Left ventricle myocardium superior (tissue), 1 donor: ENCODE measurements at places on chromosomes 1 and 21. TPM values are rescaled to one million over a fixed set of nuclear protein-coding genes. Genes with fewer than 3 reads are reported as not detected.

FOXO6 gene
- 3.4 TPM for total RNA-seq

RXFP4 gene
- total RNA-seq, result not detected

PTPRC gene
- total RNA-seq, result 6.9 TPM

GLUL gene
- 377 TPM for total RNA-seq

COL8A2 gene
- total RNA-seq, result 0.67 TPM

ETV3L gene
- total RNA-seq, result not detected

SCP2 gene
- 144 TPM for total RNA-seq

RUNX3 gene
- total RNA-seq, result 0.89 TPM

CELA3B gene
- not detected for total RNA-seq

DNA sequence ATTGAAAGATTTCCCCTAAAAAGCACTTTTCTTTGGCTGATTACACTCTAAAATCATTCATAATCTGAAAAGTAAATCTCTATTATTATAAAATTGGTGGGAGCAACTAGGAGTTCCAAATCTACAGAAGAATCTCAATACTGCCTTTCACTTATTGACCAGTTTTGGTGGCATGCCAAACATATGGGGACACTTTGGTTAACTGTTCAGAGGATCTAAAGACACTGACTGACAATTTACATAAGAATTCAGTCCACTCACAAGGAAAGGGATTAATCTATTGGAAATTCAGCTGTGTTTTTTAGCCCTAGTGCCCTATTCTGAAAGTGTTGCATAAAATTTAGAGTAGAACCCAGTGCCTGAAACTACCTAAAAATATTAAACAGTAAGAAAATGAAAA lies 113.6 kb downstream of the LRRC40 start:
- no peak for DNase-seq

DNA sequence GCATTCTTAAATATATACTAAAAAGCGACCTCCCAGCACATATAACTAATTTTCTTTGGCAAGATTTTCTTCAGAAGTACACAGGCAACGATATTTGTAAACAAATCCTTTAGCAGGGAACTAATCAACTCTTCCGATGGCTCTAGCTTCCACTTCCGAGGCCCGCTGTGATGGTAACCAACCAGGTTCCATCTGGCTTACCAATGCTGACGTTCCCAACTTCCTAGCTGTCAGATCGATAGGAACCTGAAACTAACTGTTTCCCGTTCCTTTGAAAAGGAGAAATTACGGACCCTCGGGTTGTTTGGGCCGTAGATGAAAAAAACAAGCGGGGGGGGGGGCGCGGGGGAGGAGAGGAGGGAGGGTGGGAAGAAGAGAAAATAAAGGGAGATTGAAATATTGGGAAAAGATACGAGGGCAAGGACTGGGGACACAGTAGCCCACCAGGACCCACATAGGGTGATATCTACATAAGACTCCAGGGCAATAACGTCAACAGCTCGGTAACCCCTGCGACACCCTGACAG lies 513 bp downstream of the GTF2B start:
- no peak for DNase-seq

DNA sequence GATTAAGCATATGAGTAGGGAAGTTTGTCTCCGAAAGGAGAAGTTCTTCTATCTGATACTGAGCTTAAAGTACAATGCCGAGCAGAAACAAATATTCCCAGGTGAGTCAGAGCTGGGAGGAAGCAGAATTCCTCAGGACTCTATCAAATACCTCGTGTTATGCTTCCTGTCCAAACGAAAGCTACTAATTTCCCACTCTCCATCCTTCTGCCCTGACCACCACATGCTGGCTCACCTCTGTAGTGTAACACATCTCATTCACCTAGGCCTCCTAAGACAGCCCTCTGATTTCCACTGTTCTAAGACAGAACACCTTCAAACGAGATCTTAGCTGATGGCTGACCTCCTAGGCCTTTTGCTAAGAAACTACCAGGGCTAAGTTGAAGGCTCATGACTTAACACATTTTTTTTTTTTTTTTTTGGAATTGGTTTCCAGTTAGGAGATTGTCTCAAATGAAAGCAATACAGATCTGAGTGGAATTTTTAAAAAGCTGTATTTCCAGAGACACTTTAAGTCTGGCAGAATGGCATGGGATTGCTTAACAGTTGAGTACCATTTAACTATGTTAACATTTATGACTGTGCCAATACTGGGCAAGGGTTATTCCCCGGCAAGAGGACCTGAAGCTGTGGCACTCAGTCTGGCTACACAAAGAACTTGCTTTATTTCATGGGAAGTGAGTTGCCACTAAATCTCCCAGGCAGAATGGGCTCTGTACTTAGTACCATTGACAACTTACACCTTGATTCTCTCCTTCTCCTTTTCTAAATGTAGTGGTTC lies 583.4 kb downstream of the DPYD start:
- no peak for DNase-seq

- DNase-seq, result peak; percentile 58
Observed at GRCh38 chr1:169106921-169107602, 572 bp downstream of the ATP1B1 start.

GRCh38 chr21:41008351-41008750 lies 159.6 kb upstream of the BACE2 start:
- no peak for DNase-seq

DNA sequence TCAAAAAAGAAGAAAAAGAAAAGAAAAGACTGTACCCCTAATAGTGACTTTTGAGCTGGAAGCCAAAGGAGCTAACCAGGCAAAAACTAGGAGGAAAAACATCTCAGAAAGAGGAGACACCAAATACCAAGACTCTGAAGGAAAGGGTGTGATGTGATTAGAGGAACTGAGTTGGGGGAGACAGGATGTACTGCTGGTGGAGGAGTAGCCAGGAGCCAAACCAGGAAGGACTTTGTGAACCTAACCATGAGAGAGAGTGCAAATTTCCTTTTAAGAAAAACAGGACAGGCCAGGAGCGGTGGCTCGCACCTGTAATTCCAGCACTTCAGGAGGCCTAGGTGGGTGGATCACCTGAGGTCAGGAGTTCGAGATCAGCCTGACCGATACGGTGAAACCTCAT lies 4.1 kb upstream of the RBP7 start:
- DNase-seq, result no peak

DNA sequence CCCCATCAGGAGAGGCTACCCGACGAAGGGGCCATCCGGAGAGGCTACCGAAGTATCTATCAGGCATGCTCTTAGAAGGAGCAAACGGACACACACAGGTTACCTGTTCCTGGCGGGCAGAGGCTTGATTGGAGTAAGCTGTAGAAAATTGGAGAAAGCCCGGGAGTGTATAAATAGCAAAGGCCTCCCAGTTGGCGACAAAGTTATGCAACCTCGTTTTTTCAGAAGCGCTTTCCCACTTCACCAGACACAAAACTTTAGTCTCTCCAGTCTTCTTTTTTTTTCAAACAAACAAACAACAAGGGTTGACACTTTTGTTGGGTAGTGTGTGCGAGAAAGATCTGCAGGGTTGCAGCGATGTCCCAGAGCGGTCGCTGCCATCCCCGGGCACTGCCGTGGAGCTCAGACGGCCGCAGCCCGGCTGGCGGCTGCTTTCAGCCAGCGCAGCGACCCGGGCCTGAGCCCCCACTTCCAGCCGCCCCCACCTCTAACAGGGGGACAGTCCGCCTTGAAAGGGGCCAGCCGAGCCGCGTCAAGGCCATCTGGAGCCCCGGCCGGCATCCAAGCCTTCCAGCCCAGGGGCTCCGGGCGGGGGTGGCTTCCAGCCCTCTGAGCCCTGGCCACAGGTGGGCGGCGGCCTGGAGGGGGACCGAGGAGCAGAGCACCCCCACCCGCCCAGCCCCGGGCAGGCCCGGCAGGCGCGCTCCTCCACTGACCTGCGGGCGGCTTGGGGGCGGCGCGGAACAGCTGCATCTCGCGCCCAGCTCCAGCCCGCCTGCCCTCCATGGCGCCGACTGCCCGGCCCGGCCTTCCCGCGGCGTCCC lies 616 bp downstream of the MCOLN3 start:
- DNase-seq, result peak; percentile 36

DNA sequence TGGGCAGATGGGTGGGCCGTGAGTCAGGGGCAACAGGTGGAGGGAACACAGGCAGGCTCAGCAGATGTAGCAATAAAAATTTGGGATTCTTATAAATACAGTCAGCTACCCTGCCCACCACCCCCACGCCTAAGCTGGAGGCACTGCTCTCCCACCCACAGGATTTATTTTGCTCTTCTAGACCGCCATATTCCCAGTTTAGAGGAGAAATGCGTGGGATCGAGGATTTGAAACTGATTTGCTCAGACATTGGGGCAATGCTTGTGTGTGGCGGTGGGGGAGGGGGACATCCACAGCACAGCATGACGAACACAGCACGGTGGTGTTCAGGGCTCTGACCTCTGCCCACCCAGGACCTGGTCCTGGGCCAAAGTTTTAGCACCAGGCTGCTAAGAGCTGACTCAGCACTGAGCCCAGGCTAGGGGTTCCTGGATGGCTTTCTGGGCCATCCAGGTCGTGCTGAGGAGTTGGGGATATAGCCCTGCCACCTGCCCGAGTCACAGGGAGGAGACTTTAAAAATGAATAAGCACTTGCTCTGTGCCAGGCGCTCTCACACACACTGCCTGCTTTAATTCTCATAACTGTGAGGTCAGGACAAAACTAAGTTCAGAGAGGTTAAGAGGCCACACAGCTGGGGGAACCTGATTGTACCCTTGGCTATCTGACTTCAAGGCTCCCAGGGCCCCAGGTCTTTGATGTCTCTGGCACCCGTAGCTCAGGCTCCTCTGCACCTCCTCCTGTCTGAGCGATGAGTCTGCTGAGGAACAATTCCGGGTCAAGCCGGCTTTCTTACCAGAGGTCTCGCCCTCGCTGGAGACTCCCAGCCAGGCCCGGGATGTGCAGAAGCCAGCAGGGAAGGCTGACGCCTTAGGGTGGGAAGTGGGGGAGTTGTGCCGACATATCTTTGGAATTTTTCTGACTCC lies 29.4 kb upstream of the CSF1 start:
- no peak for DNase-seq

DNA sequence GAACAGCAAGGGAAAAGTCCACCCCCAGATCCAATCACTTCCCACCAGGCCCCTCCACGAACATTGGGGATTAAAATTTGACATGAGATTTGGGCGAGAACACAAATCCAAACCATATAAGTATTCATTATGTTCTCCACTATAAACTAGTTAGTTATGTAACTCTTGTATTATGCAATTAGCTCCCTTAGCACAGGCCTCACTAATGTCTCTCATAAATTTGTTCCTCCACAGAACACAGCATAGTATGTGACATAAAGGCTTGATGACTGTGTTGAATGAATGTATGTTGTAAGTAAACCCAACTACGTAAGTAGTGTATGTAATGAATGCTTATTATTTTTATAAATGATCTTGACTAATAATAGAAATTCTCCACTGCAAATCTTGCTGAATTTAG lies 223.3 kb upstream of the ZRANB2 start:
- no peak for DNase-seq

GRCh38 chr1:41994195-41994894 lies 75.6 kb upstream of the HIVEP3 start:
- no peak for DNase-seq

DNA sequence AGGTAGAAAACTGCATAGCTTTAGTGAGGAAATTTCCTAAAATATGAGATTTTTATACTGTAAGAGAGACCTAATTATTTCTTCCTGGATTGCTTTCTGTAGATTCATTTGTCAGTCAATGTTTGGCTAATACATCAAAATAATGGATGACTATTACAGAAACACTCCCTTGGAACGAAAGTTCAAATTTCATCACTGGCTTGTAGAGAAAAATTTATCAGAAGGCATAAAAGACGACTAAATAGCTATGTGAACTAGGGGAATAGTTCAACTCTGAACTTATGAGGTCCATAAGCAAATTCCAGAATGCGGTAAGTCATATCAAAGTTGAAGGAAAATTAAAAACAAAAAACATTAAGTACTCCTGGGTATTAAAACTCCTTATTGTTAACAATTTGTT lies 36.0 kb downstream of the WNT2B start:
- no peak for DNase-seq

GRCh38 chr1:31239653-31240241 lies at the start of gene NKAIN1:
Gene NKAIN1 (minus strand): TSS chr1:31239887. CDS start chr1:31239547, 340 bp downstream.
- peak; percentile 49 for DNase-seq

DNA sequence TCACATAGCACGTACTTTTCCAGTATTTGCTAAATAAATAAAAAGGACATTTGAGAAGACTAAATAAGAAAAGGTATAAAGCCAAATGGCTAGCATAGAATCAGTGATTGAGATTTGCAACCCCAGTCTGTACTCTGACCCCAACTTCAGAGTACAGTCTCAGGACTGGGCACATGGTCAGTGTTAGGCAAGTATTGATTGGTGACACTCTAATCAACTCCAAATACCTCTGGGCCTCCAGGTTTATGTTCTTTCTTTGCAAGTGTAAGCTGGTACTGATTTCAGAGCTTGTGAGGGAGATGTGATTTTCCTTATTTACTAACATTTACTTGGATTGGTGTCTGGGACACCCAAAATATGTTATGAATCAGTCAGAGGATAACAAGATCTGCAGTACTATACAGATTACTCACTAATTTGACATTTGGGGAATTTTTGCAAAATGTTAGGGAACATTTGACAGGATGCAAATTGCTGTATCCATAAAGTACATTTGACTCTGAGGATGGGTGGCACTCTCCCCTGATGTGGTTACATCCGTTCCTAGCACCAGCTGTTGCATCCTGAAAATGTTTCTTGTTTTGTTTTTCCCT lies 34.2 kb downstream of the LMO4 start:
- no peak for DNase-seq

- DNase-seq, result peak; percentile 54
Observed at GRCh38 chr1:21175670-21176581, 771 bp downstream of the EIF4G3 start.

DNA sequence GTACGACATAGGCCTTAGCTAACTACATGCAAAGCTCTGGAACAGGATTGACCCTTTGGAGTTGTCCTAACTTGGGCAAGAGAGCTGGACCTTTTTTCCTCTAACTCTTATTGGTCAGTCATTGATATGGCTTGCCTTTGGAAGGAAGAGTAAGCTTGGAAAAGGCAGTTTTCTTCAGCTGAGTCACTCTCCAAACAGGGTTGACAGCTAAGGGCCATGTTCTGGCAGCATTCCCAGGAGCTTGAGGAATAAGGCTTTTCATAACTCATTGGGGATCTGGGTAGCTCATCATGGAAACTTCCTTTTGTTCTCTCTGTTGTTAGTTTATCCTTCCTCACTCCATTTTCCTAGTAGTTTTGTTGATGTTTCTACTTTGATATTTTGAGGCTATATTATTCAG lies 14.5 kb upstream of the ERRFI1 start:
- peak; percentile 59 for DNase-seq

GRCh38 chr1:94209982-94210381 lies 27.4 kb downstream of the ARHGAP29 start:
- DNase-seq, result no peak
